ENCODE measurements at places on chromosomes 7 and 10.

DNA sequence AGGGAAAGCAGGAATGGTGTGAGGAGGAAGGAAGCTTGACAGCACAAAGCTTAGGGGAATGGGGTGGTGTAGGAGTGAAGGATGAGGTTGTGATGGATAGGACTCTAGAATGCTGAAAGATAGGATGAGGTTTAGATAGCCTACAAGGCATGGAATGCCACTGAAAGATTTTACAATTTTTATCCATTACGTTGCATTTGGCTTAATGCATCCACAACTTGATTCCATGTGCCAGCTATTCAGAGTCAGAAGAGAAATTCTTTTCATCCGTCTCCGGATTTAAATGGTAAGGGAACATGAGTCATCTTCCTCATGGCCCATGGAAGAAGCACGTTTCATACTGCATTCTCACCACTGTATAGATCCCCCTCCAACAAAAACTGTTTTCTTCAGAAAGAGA, 212.4 kb upstream of the BMPER start:
- no peak for DNase-seq

- DNase-seq: no peak
Measured at GRCh38 chr10:73838827-73839226, 27.4 kb upstream of the NDST2 start.

GRCh38 chr10:125455855-125456254, 227.1 kb downstream of the TEX36 start:
- no peak for DNase-seq

- no peak for DNase-seq
Measured at GRCh38 chr10:30047430-30047829, 12.0 kb downstream of the JCAD start.

- no peak for DNase-seq
Measured at GRCh38 chr7:3589752-3590151, 288.7 kb downstream of the SDK1 start.

DNA sequence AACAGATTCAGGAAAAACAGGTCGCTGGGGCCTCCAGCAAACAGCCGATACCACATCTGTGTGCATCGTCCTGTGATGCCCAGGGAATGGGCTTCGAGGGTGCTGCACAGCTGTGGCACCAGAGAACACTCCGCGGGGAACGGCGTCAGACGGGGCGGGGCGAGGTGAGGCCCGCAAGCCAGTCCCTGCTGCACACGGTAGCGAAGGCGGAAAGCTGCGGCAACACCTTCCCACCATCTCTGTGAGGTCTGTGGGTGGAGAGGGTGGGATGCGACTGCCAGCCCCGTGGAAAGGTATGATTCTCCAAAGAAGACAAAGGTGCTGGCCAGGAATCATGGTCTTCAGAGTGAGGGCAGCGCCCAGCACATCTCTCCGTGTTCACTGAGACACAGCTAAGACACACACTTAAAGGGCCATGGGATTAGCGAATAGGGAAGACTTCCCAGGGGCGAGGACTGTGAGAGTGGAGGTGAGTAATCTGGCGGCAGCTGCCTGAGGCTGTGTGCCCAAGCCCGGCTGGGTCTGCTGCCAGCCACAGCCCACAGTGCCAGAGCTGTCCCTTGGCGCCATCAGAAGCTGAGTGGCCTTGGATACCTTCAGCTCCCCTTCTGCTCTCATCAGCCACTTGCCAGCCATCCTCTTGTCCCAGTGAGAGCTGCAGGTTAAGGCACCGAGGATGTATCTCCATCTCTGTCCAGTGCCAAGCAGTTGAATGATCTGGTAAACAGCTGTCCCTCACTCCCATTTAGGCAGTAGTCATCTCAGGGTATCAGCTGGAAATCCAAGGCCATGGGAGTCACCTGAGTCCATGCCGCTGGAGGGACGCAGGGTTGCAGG, 17.6 kb downstream of the PRKAG2 start:
- no peak for DNase-seq

GRCh38 chr10:93081834-93082233, 8.1 kb downstream of the CYP26A1 start:
- DNase-seq: no peak
